ENCODE measurements at places on chromosomes 12 and 14.

DNA sequence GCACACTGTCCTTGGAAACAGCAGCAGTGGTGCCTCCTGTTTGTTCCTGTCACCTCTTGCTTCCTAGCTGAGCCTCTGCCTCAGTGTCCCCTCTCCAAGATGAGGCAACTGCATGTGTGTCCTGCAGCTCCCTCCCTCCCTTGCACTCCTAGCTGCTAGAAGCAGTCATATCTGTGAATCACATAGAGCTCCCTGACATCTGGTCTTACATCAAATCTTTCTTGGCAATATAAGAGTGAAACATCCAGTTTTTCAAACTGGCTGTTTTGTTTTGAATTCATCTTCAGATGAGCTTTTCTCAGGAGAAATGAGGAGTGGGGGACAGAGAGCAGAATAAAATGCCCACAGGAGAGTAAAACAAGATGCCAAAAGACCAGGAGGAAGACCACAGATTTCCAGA, 103.7 kb downstream of the VCPKMT start:
- DNase-seq = no peak

GRCh38 chr12:84757978-84758377, 154.6 kb downstream of the SLC6A15 start:
- no peak for DNase-seq

DNA sequence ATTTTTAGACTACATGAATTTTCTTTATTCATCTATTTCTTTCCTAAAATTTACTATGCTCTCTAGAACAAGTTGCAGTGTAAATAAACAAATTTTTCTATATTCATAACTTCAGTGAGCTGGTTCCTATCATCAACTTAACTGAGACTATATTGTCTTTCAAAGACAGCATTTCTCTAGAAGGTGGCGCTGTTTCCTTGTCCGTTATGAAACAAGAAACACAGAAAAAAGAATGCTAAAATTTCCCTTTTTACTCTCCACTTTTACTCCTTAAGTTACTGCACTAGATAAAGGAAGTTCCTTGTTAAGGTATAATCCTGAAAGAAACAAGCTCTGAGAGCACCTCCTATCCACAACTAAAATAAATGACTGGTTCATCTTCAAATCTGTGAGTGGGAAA, 8.2 kb upstream of the CLEC2A start:
- DNase-seq = no peak

DNA sequence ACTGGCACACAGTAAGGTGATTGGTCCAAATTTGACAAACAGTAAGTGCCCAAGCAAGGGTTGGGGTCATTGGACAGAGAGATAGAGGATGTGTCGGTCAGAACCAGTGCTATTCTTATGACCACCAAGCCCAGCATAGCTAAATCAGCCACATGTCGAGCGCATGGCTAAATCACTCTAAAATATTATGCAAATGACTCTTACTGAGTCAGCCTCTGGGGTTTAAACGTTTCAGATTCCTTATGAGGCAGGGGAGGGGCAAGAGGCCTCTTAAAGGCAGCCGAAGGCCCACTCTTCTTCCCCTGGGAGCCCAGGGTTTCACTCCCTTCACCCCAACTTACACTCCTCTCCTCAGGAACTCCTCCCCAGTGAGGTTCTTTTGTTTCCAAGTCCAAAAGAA, 603 bp upstream of the ENDOU start:
- DNase-seq = no peak

DNA sequence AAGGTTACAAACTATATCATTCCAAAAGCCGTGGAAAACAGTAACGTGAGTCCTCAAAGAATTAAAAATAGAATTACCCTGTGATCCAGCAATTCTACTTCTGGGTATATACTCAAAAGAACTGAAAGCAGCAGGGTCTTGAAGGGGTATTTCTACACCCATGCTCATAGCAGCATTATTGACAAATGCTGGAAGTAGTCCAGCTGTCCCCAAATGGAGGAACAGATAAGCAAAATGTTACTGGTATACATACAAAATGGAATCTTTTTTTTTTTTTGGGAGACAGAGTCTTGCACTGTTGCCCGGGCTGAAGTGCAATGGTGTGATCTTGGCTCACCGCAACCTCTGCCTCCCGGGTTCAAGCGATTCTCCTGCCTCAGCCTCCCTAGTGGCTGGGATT, 32.9 kb downstream of the ADIPOR2 start:
- no peak for DNase-seq

- no peak for DNase-seq
Observed at GRCh38 chr12:26874501-26875296, 41.7 kb upstream of the ITPR2 start.

DNA sequence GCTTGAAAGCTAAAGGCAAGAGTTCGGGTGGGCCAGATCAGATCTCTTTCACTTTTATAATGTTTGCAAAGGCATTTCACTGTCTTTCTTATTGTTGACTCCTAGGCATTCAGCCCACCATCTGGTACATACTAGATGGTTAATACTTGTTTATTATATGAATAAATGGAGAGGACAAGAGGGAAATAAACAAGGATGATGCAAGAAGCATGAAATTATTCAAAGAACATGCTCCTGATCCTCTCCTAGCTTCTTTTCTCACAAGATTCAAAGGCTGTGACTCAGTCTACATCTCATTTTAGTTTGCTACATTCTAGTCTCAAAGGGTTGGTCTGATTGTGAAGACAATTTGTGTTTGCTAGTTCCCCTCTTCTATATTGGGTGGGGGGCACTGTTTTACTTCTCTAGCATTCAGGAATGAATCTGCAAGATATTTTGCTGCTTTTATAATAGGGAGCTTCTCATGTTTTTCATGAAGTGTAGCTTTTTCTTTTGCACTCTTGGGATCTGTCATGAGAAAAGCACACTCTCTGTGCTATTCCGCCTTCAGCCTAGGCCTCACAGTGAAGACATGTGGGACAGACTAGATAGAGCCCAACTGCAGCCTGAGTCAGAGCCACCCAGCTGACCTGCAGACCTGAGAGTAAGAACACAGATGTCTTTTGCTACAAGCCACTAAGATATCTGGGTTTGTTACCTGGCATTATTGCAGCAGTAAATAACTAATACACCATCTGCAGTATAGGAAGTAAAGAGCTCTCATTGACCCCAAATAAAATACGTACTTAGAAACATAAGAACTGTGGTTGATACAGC, 65.7 kb downstream of the PTHLH start:
- no peak for DNase-seq

- no peak for DNase-seq
Observed at GRCh38 chr12:55664826-55665225, 28.1 kb downstream of the OR10P1 start.

DNA sequence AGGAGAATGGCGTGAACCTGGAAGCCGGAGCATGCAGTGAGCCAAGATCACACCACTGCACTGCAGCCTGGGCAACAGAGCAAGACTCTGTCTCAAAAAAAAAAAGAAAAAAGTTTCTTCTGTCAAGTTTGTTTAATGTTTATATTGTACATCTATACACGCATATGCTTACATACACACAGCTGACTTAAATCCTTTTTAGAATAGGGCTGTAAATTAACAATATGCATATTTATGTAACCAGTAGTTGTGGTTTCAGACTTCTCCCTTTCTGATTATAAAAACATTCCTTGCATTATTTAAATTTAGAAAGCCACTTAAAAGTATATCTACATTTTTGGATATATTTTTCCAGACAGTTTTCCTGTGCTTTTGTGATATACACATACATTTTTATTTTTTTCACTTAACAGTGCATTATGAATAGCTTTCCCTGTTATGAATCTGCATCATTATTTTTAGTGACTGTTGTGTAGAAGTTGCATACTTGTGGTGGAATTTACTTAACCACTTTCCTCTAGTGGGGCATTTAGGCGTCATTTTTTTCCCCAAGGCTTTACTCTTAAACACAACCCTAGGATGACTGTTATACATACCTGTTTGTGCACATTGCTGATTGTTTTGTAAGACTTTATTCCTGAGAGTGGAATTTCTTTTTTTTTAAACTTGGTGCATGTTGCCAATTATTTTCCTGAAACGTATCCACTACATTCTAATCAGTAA, 29.4 kb downstream of the POLR3B start:
- DNase-seq = no peak

- no peak for DNase-seq
Observed at GRCh38 chr14:33527023-33527634, 423.7 kb downstream of the EGLN3 start.

DNA sequence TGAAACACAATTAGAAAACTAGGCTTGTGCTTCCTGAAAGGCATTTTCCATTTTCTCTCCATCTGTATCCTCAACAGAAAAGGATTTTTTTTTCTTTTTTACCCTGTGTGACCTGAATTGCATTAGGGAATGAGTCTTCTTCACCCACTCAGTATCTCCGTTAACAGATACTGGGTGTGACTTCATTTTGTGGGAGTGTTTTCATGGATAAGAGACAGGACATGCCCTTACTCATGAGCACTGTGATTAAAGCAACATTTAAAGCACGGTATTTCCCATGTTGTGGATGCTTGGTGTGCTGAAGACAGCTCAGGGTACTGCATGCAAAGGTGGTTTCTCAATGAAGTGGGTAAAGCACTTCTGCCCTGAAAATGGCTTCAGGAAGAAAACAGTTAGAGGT, 1397.3 kb upstream of the TMEM132C start:
- no peak for DNase-seq

- no peak for DNase-seq
Observed at GRCh38 chr14:101179691-101180211, 276.2 kb upstream of the RTL1 start.

GRCh38 chr14:105046891-105047282, 18.3 kb downstream of the GPR132 start:
- no peak for DNase-seq

DNA sequence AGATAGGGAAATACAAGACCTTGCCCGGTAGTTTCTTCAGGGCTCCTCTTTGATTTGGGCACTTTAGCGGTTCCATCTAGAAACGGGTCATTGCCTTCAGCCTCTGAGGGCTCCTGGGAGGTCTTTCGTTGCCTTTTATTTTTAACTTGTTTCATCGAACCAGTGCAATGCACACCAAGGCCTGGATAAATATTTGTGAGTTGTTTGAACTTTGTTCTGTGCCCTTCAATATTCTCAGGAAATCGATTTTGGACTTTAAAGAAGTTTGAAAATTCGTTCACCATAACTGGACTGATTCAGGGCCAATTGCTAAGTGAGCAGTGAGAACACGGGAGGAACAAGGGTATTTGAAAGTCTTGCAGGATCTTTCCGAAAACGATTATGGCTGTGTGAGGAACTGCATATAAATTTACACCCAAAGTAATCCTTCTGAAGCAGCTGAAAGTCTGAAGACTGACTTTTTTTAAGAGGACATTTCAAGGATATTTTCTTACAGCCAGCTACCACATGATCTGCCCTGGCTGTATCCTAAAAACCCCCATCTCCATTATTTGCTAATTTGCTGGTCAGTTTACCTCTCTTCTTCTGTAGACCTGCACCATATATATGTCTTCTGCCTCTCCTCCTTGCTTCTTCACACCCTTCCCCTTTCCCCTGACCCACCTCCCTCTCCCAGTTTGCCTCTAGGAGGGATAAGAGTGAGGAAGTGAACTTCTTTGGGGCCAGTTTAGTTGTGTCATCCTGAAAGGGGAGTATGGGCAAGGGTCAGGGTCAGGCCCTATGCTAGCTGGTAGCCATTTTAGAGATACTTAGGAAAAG, 8.0 kb downstream of the DUSP6 start:
- DNase-seq = no peak

DNA sequence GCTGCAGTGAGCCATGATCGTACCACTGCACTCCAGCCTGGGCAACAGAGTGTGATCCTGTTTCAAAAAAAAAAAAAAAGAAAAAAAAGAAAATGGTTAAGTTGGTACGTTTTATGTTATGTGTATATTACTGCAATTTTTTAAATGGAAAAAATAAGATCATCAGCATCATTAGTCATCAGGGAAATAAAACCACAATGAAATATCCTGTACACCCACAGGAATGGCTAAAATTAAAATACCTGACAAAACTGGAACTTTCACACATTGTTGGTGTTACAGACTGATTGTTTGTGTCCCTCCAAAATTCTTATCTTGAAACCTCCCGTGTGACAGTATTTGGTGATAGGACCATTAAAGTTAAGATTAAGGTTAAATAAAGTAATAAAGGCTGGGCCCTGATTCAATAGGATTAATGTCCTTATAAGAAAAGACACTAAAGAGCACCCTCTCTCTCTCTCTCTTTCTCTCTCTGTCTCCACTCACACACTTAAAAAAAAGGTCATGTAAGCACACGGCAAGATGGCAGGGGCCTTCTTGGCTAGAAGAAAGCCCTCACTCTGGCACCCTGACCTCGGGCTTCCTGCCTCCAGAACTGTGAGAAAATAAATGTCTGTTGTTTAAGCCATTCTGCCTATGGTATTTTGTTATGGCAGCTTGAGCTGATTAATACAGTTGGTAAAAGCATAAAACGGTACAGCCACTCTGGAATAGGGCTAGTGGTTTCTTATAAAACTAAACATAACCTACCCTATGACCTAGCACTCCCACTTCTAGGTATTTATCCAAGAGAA, 48.3 kb upstream of the ZFP36L1 start:
- no peak for DNase-seq

GRCh38 chr12:24991209-24992049, 42.5 kb upstream of the BCAT1 start:
- no peak for DNase-seq

DNA sequence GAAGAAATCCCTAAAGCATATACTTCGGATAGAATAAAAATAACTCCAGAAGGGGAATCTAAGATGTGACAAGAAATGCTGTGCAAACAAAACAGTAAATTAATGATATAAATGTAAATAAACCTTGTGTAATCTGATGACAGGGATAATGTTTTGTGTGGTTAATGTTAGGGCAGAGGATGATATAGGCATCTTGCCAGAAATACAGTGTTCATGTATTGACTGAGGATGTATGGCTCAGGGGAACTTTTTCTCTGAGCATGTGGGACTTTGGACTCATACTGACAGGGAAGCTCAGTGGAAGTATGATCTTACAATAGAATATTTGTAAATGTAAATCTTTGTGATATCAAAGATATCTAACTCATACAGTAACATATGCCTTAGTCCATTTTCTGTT, 420.2 kb downstream of the TMTC2 start:
- no peak for DNase-seq

DNA sequence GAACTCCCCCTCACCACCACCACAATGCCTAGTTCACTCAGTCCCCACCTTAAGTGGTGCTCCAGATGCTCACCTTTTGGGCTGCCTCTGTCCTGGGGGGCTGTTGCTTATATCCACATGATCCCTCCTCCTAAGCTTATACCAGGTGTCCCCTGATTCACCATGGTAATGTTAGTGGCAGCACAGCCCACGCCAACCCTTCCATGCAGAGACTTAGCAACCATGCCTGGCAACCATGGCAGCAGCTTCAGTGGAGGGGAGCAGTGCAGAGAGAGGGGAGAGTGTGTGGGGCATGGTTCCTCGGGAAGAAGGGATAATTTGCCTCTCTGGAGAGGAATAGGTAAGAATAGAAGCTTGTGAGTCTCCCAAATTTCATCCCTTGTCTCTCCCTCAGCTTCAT, 1.2 kb upstream of the DDN start:
- DNase-seq = no peak

- peak; percentile 46 for DNase-seq
Observed at GRCh38 chr12:124480469-124481256, 86.7 kb downstream of the NCOR2 start.

- no peak for DNase-seq
Observed at GRCh38 chr14:103569408-103569807, 6.6 kb downstream of the COA8 start.

- DNase-seq = no peak
Observed at GRCh38 chr14:100446572-100446971, 123.4 kb downstream of the SLC25A47 start.

All from pancreas (tissue), 10 donors.